Myocyte (in vitro differentiated cells): ENCODE measurements at places on chromosomes 11 and 22.

DNA sequence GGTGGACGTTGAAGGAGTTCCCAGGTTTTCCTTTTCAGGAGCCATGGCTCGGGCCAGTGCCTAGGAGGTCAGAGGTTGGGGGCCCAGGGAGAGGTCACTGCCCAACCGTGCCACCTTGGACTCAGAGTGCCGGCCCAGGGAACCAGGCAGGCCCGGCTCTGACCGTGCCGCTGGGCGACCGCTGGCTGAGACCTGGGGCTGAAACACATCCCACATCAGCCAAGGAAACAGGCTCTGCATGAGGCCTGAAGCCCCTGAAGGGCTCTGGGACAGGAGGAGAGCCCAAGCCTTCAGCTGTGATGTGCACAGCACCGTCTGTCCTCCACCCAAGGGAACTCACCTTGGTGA lies 21.9 kb upstream of the RTN4R start:
- DNase-seq = no peak

DNA sequence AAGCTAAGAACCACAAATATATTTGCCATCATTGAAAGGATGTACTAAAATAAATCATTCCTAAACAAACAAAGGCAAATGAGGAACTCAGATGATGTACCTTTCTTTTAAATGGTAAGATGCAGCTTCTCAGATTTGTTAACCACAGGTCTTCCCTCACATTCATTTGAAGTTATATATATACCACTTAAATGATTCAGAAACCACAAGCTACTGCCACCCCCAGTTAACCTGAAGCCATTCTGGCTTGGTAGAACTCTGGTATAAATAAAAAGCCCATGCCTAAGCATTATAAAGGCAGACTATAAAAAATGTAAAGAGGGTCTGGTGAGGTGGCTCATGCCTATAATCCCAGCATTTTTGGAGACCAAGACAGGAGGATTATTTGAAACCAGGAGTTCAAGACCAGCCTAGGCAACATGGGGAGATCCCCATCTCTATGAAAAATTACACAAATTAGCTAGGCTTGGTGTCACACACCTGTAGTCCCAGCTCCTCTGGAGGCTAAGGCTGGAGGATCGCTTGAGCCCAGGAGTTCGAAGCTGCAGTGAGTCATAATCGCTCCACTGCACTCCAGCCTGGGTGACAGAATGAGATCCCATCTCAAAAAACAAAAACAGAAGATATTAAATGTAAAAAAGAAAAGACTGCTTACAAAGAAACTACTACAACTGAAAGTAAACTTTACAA lies 1185.3 kb downstream of the JRKL start:
- DNase-seq = no peak

GRCh38 chr11:115501893-115502589 lies 2.2 kb downstream of the CADM1 start:
- DNase-seq = no peak

DNA sequence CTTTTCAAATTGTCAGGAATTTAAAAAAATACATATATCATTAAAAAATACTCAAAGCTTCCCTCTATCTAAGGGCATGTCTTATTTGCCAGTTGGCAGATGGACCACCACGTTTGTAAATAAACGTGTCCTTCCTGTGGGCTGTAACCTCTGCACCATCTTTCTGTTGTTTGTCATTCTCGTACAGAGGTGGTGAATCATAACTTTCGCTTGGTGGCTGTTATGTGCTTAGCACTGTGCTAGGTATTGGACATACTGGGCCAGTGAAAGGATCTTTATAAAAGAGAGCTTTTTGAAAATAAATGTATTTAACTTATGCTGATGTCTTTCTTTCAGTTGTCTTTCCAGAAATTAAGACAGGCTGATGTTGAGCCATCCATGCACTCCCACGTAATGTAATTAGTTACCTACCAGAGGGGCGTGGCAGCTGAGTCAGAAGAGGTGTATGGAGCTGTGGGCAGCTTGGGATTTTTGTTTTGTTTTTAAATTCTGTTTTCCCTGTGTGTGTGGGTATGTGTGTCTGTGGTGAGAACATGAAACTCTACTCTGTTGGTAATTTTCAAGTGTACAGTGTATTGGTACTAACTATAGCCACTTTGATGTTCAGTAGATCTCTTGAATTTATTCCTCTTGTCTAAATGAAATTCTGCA lies 62.7 kb downstream of the TECTA start:
- no peak for DNase-seq

DNA sequence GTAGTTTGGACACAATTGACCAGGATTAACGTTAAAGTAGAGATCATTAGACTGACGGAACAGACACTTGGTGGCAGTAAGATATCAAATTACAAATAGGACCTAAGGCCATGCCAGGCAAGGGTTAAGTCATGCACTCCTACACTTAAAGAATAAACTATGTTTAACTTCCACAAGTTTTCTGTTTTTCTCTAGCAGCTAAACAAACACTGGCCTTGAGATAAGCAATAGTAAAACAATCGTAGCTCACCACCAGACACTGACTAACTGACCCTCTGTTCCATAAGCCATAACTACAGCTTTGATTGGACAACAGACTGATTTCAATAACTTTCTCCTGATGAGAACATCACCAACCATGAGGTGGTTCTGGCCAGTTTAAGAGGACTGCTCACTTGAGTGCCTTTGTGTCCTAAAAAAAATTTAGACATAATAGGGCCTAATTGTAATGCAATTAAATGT lies 2.0 kb upstream of the CEP126 start:
- DNase-seq = no peak

DNA sequence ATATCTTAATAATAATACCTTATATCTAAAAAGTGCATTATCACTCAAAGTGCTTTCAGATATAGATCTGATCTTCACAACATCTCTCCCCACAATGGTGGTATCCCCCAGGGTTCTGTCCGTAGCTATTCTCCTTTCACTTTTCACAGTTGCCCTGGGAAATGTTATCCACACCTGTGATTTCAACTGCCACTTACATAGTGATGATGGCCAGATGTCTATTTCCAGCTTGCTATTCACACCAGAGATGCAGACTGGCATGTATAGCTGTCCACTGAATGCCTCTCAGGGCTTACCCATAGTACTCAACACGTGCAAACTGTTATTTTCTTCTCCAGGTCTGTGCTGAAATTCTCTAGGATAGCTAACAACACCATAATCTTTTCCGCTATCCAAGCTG lies 724.7 kb downstream of the DLG2 start:
- DNase-seq = no peak

GRCh38 chr22:38955250-38955905 lies 2.0 kb upstream of the APOBEC3A start:
- DNase-seq = no peak

DNA sequence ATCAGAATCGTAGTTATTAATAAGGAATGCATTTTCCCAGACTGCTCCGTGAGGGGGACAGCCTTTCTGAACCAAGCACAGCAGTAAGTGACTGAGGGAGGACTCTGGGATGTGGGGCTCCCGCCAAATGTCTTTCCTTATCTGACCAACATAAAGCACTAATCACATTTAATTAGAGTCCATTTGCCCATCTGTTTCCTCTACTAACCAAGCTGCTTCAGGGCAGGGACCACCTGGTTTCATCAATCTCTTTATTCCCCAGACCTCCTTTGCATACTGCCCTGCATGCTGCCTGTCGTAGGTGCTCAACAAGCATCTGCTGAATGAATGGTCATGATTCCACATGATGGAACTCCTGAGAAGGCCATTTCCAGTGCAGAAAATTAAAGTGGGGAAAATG lies 29.4 kb downstream of the SMCO4 start:
- DNase-seq = no peak

DNA sequence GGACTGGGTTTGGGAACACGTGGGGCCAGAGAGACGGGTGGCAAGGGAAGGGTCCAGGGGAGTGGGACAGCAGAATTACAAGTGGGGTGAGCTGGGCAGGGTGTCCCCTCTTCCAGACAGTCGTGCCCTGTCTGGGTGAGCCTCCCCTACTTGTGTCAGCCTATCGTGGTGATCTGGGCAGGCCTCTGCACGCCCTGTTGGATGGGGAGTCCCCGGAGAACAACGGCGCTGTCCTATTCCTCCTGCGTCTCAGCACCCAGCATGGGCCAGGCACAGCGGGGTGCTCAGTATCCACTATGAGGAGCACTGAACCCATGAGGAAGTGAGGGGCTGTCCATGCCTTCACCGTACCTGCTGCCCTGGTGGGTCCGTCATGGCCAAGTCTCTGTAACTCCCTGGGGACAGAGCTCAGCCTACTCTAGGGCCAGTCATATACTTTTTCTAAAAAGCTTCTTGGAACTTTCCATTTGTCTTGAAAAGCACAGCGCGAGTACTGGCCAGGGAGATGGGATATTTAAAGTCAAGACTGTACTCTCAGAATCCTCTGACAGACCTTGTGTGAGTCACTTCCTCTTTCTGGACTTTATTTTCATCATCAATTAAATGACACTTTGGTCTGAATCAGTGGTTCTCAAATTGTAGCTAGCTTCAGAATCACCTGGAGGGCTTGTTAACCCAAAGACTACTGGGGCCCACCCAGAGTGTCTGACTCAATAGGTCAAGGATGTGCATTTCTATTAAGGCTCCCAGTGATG lies 81.7 kb upstream of the NECTIN1 start:
- DNase-seq = no peak

- no peak for DNase-seq
Observed at GRCh38 chr11:48013269-48013901, 33.0 kb downstream of the PTPRJ start.

DNA sequence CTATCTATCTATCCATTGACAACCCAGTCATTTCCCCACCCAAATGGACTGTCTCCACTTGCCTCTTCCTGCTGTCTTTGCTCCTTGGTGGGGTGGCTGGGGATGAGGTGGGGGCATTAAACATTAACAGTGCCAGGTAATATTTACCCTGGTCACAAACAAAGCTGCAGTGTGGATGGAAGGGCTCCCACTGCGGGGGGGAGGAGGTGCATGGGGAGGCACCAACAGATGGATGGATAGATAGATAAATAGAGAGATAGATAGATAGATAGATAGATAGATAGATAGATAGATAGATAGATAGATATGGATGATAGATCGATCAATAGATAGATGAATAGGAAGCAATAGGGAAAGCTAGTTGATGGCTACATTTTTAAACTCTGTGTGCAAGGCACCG lies 2.3 kb upstream of the FXYD2 start:
- DNase-seq = no peak

- no peak for DNase-seq
Observed at GRCh38 chr22:26579331-26579886, 10.5 kb downstream of the TPST2 start.

GRCh38 chr11:93850594-93851018 lies at the start of gene VSTM5:
Gene VSTM5, minus strand, starts transcription at chr11:93850618. Its CDS starts 116 bp downstream, at chr11:93850502.
- no peak for DNase-seq

DNA sequence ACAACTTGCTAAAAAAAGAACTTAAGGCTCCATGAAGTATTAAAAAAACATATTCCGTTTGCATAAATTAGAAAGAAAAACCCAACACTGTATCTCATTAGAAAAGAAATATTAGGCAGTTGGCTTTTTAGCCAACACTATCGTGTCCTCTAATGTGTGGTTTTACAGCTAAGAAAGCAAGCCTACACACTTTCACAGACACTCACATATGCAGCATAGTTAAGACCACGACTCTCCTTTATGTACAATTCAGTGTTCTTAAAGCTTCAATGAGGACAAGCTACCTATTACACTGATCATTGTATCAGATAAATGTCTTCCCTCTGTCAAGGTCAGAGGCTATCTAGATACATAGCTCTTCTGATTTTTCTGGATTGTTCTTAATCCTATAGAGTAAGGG lies 80.1 kb downstream of the PICALM start:
- DNase-seq = no peak

- no peak for DNase-seq
Observed at GRCh38 chr11:130711193-130711592, 205.1 kb downstream of the SNX19 start.
